ENCODE measurements at places on chromosomes 6 and 20.
A peak's percentile ranks its signal among the peaks of the same experiment; 100 is the strongest.

DNA sequence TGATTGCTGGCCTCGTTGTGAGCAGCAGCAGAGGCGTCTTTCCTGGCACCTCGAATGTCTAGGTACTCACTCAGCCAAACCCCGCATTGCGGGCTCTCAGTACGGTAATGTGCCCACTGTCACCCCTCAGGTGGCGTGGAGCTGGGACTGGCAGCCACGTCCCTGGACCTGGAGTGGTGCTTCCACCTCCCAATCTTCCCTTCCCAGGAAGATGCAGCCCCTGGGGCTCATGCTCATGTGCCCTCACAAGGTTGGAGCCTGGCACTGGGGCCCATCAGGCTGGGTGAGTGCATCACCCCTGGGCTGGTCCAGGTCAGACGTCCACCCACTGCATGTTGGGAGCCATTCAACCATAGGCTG, 75.7 kb downstream of the TCP11 start:
- DNase-seq: no peak

- no peak for DNase-seq
These were observed 5.1 kb downstream of the BLOC1S5 start for GRCh38 chr6:8059129-8059528.

GRCh38 chr6:6362056-6362840, 41.8 kb upstream of the F13A1 start:
- DNase-seq: no peak

DNA sequence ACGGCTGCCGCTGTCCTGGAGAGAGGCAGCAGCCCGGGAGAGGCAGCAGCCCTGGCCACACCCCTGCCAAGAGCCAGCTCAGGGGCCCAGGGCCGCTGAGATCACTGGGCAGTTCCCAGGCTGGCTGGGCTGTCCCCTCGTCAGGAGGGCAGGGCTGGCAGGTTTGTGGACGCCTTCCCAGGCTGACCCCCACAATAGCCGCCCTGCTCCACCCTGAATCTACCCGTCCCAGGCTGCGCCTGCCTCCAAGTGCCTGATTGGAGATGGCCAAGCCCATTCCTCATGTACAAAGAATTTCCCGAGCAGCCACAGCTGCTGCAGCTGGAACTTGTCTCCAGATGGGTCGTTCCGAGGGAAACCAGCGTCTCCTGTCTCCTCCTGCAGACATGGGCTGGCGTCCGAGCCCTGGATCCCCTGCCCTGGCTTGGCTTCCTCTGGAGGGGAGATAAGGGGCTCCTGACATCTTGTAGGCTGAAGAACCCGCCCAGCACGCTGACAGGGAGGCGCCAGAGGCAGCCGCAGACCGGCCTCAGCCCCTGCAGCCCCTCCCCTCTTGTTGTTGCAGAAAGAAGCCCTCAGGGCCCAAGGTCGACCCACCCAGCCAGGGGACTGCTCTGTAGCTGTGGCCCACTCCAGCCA, 9.4 kb upstream of the GATA5 start:
- no peak for DNase-seq

- DNase-seq: no peak
These were observed 156.9 kb upstream of the ZFP64 start for GRCh38 chr20:52348434-52348833.

- no peak for DNase-seq
These were observed 6.7 kb downstream of the LRRC73 start for GRCh38 chr6:43503443-43503842.

DNA sequence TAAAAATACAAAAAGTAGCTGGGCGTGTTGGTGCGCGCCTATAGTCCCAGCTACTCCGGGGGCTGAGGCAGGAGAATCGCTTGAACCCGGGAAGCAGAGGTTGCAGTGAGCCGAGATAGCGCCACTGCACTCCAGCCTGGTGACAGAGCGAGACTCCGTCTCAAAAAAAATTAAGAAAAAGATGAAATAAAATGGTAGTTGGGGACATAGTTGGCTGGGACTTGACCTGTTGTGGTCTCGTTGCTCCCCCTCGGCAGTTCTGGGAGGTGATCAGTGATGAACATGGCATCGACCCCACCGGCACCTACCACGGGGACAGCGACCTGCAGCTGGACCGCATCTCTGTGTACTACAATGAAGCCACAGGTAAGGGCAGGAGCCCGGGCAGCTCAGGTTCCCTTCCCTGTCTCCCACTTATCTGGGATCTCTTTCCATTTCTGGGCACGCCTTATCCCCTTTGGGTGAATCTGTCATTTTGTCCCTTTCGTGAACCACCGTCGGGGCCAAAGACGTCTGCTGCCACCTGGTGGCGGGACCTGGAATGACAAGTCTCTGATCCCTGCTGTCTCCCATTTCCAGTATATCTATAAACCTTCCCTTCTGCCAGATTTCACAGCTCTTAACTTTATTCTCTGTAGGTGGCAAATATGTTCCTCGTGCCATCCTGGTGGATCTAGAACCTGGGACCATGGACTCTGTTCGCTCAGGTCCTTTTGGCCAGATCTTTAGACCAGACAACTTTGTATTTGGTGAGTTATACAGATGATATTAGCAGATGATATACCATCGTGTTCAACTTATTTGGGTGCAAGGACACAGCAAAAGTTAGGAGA, 2.3 kb downstream of the TUBB start:
- peak; percentile 50 for DNase-seq

DNA sequence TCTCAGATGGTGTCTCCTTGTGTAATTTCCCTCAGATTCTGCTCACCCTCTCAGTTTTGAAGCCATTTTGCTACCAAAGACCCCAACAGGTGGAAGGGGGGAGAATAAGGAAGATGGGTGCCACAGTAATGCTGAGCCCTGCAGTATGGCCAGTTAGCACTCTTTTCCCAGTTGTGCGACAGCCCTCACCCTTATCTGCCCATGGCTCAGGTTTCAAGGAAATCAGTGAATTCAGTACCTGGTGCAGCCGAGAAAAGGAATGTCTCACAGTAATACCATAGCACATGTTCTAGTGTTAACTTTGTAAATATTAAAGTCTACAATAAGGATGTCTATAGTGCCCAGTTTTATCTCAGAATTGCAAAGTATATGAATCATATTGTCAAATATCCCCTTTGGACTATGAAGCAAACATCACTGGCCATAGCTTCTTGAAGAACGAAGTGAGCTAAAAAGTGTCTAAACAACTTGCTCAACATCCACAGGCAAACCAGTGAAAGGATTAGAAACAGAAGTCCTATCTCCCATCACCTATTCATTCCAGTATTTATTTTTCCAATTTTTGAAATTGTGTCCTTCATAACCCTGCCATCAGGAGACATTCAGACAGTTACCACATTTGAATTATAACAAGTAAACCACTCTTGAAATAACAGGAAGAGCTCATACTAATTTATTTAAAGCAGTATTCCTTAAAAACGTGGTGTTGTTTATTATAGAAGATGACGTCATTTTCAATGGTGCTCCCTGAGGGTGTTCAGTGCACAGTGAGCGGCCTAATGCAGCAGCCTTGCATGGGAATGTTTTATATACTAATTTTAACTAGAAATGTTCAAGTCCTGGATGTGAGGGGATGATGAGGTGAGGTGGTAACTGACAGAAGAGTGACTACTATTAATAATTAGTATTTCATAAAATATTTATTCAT, 366.2 kb downstream of the TFAP2A start:
- DNase-seq: no peak

DNA sequence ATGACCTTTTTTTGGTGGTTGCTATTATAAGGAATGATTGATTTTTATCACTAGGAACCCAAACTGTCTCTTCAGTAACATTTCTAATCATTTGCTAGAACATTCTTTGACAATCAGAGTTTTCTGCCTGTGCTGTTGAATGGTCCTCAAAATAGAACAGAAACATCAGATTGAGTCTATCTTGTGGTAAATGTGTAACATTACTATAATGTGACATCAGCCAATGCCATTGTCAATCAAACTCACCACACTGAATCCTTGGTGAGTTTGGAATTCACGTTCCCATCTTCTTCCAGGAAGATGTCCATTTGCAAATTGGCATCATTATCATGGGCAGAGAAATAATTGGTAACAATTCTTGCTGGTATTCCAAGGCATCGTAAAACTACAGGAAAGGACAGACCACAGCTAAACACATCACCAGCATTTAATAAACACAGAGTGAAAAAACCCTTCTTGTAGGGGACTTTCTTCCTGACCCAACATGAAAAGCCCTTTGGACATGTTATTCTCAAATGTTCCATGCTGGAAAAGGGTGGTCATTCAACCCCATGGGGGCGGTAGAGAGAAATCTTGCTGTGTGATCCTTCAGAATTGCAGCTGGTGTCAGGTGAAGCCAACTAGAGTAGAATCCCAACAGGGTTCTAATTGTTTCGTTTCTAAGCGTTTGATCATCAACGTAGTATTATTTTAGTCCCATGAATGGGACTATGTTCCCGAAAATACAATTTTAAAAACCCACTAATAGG, 98.5 kb downstream of the F13A1 start:
- no peak for DNase-seq

DNA sequence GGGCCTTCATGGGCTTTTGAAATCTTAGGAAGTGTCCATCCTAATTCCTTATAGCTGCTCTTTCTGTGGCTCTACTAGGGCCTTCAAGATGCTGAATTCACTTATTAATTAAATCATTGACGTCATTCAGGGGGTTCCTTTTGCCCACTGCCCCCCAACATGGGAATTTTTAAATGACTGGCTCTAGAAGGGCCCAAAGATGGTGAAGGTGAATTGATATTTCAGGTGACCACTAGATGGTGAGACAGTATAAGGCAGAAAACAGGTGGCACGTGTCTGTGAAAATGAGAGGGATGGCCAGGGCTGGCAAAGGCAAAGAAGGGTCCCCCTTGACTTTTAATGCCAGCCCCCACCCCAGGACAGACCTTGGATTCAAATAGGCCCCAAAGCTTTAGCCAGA, 11.8 kb downstream of the GNAS start:
- DNase-seq: no peak

- no peak for DNase-seq
These were observed 38.3 kb downstream of the BCL2L1 start for GRCh38 chr20:31684153-31685015.

DNA sequence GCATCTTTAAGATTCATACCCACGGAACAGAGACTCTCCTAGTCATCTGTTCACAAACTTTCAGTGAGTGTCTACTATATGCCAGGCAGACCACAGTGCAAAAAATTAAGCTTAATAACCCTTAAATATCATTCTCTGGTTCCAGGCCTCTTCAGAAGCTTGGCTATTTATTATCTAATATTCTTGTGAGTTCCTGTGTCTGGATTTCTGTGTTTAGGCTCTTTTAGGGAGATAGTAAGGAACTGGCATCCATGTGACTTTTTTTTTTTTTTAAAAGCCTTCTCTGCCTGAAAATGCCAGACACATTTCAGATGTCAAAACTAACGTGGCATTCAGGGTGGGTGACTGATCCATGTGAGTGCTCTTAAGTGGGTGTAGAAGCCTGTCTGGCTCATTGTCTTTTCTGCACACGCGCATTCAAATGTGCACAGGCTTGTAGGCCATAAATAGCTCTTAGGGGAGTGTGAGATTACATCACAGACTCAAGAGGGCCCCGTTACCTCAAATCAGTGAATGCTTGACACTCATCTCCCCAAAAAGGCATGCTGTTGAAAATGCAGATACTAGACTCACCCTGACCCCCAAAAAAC, 141.9 kb downstream of the GMPR start:
- DNase-seq: no peak

- no peak for DNase-seq
These were observed 142.1 kb downstream of the PXDC1 start for GRCh38 chr6:3609388-3609787.

Data from GM12892 (cell line).